ENCODE measurements at places on chromosomes 2 and 18.

DNA sequence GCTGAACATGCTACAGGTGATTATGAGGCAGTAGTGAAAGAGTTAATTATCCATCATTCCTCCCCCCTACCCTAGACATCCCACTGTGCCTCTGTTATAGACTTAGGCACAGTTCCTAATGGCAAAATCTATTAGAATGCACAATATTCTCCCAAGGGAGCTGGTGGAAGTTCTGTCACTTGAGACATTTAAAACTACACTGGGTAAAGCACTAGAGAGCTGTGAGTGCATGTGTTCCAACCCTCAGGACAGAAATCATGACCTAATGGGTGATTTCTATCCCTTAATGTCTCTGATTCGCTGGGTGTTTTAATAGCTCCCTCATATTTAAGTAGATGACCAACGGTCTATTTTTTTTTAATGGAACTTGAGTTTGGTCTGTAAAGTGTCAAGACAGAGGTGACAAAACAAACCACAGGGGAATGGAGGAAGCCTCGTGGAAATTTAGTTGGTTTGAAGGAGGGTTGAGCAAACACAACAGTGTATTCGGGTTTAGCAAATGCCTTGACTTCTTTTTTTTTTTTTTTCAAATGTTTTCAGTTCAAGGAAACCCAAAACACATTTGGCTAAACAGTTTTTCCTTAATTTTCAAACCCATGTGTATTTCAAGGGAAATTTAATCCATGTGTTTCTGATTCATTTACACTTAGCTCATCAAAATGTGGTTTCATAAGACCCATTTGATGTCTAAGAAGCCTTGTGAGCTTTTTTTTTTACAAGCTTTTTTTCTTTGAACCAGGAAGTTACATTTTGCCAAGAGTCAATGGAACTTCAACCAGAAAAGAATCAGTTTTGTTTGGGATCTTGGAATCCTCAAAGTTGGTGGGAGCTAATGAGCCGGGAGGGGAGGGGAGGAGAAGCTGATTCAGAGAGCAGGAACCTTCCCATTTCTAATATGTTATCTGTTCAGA is 665.1 kb upstream of the ZEB2 start:
- no peak overlapping the region for H3K27ac ChIP-seq
- DNase-seq, result no peak
- no peaks in the 10 kb centered on the region for H3K4me1 ChIP-seq
- no peak overlapping the region for H3K4me3 ChIP-seq
- H3K36me3 ChIP-seq, result no peaks in the 10 kb centered on the region

DNA sequence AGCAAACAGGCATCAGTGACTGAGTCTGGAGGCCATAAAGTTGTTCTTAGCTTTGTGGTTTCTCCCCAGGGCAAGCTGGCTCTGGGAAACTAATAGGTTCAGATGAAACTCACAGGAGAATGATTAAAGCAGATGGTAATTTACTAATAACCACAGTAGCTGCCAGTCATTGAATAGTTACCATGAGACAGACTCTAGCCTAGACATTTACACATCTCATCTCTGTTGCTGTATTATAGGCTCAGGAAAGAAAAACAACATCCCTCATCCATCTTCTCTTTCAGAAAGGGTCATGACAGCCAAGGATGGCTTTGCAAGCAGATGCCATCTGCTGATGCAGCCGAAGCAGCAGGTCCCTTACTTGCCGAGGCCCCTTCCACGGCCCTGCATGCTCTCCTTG is 314.0 kb upstream of the ID2 start:
- no peak for DNase-seq
- no peaks in the 10 kb centered on the region for H3K36me3 ChIP-seq
- no peaks in the 10 kb centered on the region for H3K27me3 ChIP-seq
- no peaks in the 10 kb centered on the region for H3K4me1 ChIP-seq
- no peak overlapping the region for H3K27ac ChIP-seq

DNA sequence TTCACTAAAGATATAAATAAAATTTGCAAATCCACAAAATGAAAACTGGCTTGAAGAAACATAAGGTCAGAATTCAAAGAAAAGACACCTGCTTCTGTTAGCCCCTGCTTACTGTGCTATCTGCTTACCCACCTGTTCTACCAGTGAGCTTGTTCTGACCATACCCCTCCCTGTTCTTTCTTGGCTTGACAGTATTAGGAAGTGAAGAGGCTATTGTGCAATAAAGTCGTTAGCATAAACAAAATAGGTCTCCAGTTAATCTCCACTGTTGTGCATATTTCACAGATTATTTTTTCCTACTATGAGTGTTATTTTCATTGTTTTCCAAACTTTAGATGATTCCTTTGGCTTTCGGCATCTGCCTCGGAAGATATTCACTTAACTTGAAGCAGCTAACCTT is 322.1 kb downstream of the CCDC85A start:
- no peaks in the 10 kb centered on the region for H3K36me3 ChIP-seq
- DNase-seq, result no peak
- H3K4me3 ChIP-seq, result no peak overlapping the region
- no peaks in the 10 kb centered on the region for H3K4me1 ChIP-seq
- H3K27me3 ChIP-seq, result no peaks in the 10 kb centered on the region

- peak overlapping the region; percentile 51 for H3K27ac ChIP-seq
- H3K27me3 ChIP-seq, result no peaks in the 10 kb centered on the region
- no peak overlapping the region for H3K4me3 ChIP-seq
- no peak for DNase-seq
- H3K36me3 ChIP-seq, result no peaks in the 10 kb centered on the region
These were observed 16.4 kb upstream of the ARMC9 start for GRCh38 chr2:231181860-231182512.

GRCh38 chr2:236775511-236775910 is 205.9 kb downstream of the ACKR3 start:
- DNase-seq, result no peak
- H3K4me1 ChIP-seq, result no peaks in the 10 kb centered on the region
- no peaks in the 10 kb centered on the region for H3K36me3 ChIP-seq
- H3K27ac ChIP-seq, result no peak overlapping the region

All from esophagus squamous epithelium (tissue), 5 donors.